Activated naive CD8-positive, alpha-beta T cell treated with anti-CD3 and anti-CD28 coated beads, Interleukin-2, amount 50 U/mL, for 24 hours (primary cell): ENCODE measurements at places on chromosomes 4 and X.

GRCh38 chr4:173365359-173365996 is 5.3 kb upstream of the SAP30 start:
- DNase-seq, result no peak

GRCh38 chr4:71231129-71232055 is 107.4 kb upstream of the SLC4A4 start:
- DNase-seq, result no peak

- no peak for DNase-seq
These were observed 24.4 kb downstream of the TBL1X start for GRCh38 chrX:9489234-9489633.

DNA sequence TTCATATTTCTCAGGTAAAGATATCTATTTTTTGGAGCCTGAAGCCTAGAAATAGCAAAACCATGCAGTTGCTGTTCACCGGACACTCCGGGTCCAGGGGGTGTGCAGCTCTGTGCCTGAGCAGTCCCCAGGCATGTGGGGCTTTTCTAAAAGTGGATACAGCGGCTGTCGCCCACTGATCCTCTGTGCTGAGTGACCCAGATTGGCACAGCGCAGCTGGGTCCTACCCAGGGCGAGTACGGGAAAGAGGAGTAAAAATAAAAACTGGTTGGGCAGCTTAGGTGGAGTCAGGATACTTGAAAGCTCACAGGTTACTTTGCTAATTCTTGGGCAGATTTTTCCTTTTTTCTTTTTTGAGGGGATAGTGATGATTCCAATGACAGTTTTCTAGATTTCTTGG is 118.8 kb downstream of the UCHL1 start:
- no peak for DNase-seq

DNA sequence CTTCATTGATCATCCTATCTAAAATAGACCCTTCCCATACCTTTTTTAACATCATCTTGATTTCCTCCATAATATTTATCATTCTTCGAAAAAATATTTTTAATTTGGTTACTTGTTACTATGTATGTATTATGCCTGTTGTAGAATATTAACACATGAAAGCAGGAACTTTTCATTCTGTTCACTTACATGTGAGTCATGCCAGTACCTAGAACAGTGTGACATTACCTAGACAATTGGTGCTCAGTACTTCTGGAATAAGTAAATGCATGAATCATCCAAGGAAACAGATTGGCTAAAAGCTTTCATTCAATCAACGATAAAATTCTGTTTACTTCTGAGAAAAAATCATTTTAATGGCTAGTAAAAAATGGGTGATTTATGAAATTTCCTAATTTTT is 76.4 kb downstream of the CXXC4 start:
- DNase-seq, result no peak

DNA sequence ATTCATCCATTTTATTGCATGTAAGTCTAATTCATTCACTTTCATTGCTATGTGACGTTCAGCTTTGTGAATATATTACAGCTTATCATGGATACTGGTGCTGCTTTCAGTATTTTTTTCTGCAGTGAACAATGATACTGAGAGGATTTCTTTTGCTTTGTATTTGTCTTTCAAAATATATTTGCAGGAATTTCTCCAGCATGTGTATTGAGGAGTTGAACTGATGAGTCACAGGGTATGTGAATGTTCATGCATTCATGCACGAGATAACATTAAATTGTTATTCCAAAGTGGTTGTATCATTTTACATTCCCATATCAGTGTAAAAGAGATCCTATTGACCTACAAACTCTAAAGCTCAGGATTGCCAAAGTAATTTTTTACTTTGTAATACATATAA is 283.8 kb upstream of the ARSJ start:
- no peak for DNase-seq

- DNase-seq, result no peak
These were observed 176.7 kb downstream of the SHROOM3 start for GRCh38 chr4:76611616-76612207.

DNA sequence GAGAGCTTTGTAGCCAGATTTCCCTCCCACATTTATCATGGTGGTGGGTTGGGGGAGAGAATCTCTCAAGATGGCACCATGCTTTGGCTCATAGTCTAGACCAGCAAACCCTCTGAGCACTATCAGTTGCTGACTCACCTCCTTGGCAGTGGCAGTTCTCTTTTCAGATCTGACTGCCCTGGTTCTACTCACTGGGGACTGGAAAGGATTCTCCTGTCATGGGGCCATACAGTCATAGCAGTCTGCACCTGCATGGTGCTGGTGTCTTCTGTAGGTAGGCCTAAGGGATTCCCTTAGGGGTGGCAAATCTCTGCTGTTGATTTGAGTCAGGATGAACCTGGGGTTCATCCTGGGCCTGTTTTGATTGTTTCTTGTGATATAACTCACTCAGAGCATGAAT is 2.6 kb downstream of the TEX13B start:
- DNase-seq, result no peak

GRCh38 chrX:72466493-72466892 is 106.2 kb downstream of the HDAC8 start:
- no peak for DNase-seq

DNA sequence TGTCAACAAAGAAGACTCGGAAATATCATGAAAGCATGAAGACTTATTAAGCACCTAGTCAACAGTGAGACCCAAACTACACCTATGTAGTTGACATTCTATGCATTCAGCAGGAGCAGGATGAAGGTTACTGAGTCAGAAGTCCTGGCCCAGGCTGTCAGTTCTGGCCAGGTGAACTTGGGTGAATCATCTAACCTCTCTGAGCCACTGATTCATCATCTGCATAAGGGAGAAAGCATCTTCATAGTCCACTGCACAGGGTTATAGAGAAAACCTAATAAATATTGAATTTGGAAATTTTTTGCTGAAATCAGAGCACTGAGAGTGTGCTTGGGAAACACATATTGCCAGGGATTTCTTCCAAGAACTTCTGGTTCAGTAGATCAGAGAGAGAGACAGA is 296.0 kb upstream of the SFRP2 start:
- no peak for DNase-seq

GRCh38 chr4:10173037-10173753 is 56.6 kb upstream of the WDR1 start:
- no peak for DNase-seq

GRCh38 chr4:87499403-87500091 is 29.6 kb downstream of the SPARCL1 start:
- no peak for DNase-seq

- no peak for DNase-seq
These were observed 220.7 kb downstream of the CLCN4 start for GRCh38 chrX:10377427-10377826.

GRCh38 chrX:150692296-150692695 is 900 bp upstream of the MTMR1 start:
- no peak for DNase-seq

GRCh38 chr4:48653217-48654014 is 126.7 kb downstream of the FRYL start:
- DNase-seq, result peak; percentile 43

DNA sequence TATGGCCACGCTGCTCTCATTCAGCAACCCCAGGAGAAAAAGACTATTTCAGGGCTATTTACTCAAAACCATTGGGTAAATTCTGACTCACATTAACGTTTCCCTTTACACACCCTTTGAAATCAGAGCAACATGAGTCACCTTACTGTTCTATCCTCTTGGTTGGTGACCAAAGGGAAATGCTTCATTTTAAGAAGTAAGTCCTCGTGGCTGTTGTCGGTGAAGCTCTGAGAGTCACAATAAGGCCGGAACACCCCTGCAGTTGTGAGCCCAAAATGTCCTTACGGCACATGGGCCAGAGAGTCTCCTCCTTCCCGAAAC is 56.3 kb upstream of the SPRY1 start:
- DNase-seq, result no peak

DNA sequence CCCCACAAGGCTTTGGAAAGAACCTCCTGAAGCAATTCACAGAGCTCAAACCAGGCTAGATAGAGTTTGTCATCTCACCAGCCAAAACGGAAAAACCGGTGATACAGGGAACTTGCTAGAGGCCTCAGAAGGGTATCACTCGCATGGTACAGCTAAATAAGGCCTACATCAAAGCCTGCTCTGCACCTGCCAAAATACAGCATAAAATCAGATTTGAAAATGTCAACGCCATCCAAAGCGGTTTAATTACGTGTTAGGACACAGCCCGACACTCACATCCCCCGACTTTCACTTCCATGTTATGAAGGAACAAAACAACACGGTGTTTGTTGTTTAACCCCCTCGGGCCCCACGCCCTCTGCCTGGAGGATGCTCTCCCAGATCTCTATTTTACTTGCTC is 65.0 kb downstream of the MAPK10 start:
- DNase-seq, result no peak

GRCh38 chr4:105979506-105979905 is 84.2 kb downstream of the NPNT start:
- DNase-seq, result no peak

DNA sequence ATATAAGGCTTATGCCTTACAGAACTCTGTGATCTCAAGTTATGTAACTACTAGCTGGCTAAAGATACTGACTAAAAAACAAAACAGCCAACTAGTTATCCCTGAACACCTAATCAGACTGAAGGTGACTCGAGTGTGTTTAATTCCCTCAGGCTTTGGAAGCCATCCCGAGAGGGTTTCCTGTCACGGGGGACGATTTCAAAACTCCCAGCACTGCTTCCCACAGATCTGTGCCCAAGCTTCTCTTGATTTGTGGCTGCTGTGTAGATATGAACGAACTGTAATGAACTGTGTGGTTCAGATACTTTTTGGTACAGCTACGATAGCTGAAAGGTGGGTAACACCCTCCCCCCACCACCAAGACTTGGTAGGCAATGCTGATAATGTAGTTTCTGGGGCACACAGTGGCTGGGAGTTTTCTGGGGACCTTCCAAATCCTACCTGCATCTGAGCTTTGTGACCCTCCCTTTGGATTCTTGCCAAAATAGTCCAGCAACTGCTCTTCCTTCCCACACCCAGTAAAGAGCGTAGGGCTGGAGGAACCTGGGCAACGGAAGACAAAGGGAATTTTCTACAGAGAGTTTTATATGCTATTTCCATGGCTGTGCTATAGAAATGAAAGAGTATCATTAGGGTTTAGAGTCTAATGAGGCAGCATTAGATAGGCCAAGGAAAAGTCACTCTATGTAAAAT is 148.8 kb downstream of the MGST2 start:
- DNase-seq, result no peak

DNA sequence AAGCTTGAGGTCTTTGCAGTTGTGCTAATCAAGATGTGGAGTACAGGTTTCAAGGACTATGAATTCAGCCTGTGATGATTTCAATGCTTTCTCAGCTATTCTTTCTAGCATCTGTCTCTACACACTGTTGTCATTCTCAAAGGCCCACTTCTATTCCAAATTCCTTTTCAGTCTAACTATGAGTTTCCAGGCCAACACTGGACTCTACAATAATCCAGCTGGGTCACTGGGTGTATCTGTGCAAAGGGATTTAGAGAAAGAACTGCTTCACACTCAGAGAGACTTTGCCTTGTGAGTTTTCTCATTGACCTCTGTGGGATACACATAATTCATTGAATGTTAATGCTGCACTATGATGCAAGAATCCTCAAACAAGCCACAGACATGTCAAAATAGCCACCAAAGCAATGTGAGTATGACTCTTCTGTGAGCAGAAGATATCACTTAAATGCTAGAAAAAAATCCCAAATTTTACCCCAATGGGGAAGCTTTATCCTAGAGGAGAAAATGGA is 171.8 kb upstream of the CLNK start:
- DNase-seq, result no peak
